ENCODE measurements at places on chromosomes 13 and 19.

DNA sequence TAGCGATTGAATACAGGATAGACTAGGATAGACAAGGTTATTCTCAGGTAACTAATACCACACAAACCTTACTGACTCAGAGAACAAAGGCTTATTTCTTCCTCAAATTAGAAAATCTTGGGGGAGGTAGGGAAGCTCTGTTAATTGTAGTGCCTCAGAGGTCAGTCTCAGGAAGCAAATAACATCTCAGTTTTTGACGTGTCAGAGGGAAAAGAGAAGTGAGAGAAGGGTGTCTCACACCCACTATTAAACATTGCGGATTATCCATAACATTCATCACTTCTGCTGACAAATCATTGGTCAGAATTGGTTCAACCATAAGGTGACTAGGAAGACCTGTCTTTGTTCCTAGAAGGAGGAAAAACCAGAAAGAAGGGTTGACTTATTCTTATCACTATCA is 579.4 kb upstream of the MIR17HG start:
- no peak for DNase-seq

- DNase-seq = no peak
Observed at GRCh38 chr13:50236898-50237318, 221.7 kb downstream of the KCNRG start.

DNA sequence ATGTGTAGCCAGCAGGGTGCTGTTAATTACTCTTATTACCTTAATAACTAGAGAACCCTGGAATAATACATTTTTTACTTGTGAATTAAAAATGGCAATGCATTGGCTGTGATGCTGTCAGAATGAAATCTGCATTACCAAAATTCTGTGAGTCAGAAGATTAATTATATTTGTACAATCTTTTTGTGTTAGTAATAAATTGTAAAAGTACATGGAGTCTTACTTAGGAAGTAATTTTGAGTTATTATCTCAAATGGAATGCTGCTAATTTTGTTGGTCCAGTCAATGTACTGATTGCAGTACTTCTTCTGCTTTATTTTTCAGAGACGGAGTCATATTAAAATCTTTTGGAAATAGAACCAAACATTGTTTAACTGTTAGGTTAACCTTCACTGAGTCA is 152.0 kb upstream of the SLC10A2 start:
- no peak for DNase-seq

GRCh38 chr13:55091172-55091571 is 2049.5 kb upstream of the PRR20A start:
- DNase-seq = no peak

- no peak for DNase-seq
Observed at GRCh38 chr13:65756071-65756671, 1474.0 kb downstream of the PCDH9 start.

DNA sequence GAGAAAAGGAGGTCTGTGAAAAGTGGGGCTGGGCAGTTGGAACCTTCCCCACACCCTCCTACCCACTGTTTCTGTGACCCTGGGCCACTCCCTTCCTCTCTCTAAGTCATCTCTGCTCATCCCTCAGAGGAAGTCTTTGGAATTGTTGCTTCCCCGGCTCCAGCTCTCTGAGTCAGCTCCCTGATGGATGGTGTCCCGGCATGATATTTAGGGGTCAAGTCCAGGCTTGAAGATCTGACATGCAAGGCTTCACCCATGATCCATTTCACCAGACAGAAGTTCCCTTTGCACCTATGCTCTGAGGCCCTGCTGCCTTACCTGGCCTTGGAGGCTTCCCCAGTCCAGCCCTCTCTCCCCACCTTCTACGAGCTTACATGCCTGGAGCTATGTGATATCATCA is 13.3 kb downstream of the EXOC3L2 start:
- DNase-seq = no peak

DNA sequence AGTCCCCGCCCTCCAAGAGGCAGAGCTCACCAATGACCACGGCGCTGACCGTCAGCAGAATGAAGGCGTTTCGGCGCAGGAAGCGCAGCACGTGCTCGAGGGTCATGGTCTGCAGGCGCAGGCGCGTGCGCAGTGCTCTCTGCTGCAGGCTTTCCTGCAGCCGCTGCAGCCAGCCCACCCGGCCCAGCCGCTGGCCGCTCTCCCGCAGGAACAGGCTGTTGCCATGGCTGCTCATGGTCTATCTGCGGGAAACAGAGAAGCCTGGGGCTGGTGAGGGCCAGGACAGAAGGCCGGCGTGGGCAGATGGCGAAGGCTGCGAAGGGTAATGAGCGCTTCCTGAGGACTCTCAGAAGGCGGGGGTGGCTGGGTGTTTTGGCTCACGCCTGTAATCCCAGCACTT is 7.0 kb downstream of the SLC1A6 start:
- DNase-seq = no peak

DNA sequence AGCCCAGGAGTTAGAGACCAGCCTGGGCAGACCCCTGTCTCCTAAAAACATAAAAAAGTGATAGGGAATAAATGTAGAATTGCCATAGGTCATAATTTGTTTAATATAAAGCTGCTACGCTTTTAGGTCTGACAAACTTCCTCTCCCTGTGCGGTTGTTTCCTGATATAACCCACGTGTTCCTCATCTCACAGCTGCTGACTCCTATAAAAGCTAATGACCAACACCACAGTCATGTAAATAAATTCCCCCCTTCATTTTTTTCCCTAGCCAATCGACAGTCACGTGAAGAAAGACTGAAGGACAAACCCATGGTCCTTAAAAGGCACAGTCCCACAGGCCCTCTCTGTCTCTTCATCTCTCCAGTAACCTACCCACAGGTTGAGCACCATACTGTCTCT is 27.5 kb downstream of the ZNF266 start:
- DNase-seq = no peak

GRCh38 chr19:45446295-45446694 is 21.5 kb upstream of the FOSB start:
- DNase-seq = no peak

GRCh38 chr19:56071151-56071550 is 49.9 kb downstream of the ZNF787 start:
- DNase-seq = no peak

- DNase-seq = no peak
Observed at GRCh38 chr19:9862938-9863337, 27.8 kb downstream of the PIN1 start.

DNA sequence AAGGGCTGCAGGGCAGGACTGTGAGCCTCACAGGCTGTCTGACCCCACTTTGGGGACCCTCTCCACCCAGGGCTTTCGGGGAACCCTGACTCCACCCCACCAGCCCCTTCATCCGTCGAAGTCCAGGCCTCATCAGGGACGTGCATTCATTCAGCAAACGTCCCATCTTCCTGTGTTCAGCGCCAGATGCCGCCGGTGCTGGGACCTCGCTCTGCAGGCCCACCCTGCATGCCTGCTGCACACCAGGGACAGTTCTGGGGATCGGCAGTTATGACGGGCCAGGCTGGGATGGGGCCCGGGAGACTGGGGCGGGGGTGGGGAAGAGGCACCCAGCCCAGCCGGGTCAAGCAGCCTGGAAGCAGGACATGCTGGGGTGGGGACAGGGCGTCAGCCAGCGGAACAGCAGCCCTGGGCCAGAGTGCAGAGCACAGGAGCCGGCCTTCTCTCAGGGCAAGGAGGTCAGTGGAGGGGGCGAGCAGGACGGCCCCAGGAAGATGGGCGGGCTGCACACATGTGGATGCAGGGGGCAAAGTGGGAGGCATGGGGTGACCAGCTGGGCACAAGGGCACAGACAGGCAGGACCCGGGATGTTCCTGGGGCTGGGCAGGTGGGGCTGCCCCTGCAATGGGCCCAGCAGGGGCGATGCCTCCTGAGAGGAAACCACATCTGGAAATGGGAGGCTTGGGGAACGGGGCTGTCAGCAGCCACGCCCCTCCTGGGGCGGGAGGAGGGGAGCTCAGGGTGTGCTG is 5.1 kb downstream of the GAMT start:
- DNase-seq = no peak

- no peak for DNase-seq
Observed at GRCh38 chr19:39679791-39680168, 24.1 kb downstream of the LGALS16 start.

DNA sequence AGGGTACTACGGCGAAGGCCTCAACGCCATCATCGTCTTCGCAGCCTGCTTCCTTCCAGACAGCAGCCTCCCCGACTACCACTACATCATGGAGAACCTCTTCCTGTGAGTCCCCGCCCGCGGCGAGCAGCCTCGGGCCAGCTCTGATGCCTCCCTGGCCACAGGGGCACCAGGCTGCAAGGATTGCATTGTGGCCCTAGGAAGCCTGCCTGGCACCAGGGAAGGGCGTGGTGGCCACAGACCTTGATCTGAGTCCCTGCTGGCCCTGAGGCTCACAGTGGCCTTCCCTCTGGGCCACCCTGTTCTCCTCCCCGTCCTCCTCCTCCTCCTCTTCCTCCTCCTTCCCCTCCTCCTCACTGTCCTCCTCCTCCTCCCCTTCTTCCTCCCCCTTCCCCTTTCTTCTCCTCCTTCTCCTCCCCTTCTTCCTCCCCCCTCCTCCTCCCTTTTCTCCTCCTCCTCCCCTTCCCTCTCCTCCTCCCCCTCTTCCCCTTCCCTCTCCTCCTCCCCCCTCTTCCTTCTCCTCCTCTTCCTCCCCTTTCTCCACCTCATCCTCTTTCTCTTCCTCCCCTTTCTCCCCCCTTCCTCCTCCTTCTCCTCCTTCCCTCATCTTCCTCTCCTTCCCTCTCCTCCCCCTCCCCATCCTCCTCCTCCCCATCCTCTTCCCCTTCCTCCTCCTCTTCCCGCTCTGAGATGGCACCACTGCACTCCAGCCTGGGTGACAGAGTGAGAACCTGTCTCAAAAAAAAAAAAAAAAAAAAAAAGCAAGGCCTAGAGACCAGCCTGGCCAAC is 24.4 kb upstream of the NMRK2 start:
- DNase-seq = no peak

- no peak for DNase-seq
Observed at GRCh38 chr13:49369866-49370265, 74.0 kb downstream of the CAB39L start.

GRCh38 chr19:55179606-55180484 is at the start of gene SYT5:
Gene SYT5 (minus strand): TSS chr19:55180289. CDS start chr19:55179041, 1,248 bp downstream.
- DNase-seq = peak; percentile 83

- peak; percentile 42 for DNase-seq
Observed at GRCh38 chr13:111897178-111897845, 169.6 kb upstream of the SOX1 start.

- peak; percentile 87 for DNase-seq
Observed at GRCh38 chr19:48635263-48635965, 1.8 kb downstream of the DBP start.

DNA sequence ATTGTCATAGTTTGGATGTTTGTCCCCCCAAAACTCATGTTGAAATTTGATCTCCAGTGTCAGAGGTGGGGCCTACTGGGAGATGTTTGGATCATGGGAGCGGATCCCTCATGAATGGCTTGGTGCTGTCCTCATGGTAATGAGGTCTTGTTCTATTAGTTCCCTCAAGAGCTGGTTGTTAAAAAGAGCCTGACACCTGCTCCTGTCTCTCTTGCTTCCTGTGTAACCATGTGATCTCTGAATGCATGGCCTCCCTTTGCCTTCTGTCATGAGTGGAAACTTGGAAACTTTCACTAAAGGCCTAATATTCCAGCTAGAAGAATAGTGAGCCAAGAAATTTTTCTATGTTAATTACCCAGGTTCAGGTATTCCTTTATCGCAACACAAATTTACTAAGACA is 311.4 kb upstream of the ATXN8OS start:
- DNase-seq = no peak
